H4 (cell line): ENCODE measurements at places on chromosomes 5 and 9. TPM values are rescaled to one million over a fixed set of nuclear protein-coding genes. Genes with fewer than 3 reads are reported as not detected.

Gene LAMC3
- 0.49 and 0.60 TPM in 2 replicates for total RNA-seq

Gene LCN1
- total RNA-seq, result not detected in 2 replicates

Gene BTNL8
- total RNA-seq, result not detected in 2 replicates

Gene NR5A1
- not detected in 2 replicates for total RNA-seq

Gene MYORG
- total RNA-seq, result 1.9 and 2.7 TPM in 2 replicates

Gene TMEM167A
- 175 and 177 TPM in 2 replicates for total RNA-seq

Gene CAMK2A
- total RNA-seq, result 0.02 TPM in 1 of 2 replicates, not detected in the other

Gene WNK2
- 0.02 TPM in 1 of 2 replicates, not detected in the other for total RNA-seq

Gene PCSK5
- 2.4 TPM in 2 replicates for total RNA-seq

Gene EQTN
- not detected in 2 replicates for total RNA-seq

DNA sequence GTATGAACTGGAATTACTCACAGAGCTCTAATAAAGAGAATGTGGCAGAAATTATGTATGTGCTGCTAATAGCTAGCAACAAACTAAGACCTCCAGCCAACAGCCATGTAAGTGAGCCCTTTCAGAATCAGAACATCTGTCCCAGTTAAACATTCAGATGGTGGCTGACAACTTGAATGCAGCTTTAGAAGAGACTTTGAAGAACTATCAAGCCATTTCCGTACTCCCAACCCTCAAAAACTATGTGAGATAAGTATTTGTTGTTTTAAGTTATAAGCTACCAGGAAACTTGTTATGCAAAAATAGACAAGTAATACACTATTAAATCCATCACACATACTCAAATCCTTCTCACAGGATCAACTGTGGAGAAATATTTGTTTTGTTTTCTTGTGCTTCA, 205.2 kb upstream of the EDIL3 start:
- no peak for DNase-seq

GRCh38 chr5:129903466-129904101, 681 bp upstream of the CHSY3 start:
- no peak for DNase-seq

GRCh38 chr9:87686520-87687090, 39.3 kb upstream of the CTSL start:
- DNase-seq, result no peak

- no peak for DNase-seq
Measured at GRCh38 chr5:112870966-112871365, 9.9 kb downstream of the SRP19 start.

- DNase-seq, result no peak
Measured at GRCh38 chr9:22383718-22384117, 62.9 kb upstream of the DMRTA1 start.

DNA sequence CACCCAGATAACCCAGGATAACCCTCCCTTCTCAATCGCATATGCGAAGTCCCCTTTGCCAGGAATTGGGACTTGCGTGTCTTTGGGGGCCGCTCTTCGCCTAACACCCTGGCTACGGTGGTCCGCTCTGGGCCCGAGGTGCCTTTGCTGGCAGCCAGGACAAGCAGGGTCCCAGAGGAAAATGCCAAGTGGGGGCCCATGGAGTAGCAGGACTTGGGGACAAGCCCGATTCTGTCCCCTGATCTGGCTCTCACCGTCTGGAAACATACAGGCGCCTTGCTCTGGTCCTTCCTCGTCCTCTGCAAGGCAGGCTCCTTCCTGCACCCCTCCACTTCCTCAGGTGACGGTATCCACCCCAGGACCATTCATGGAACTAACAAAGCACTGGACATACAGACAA, 78.1 kb upstream of the UNC5A start:
- no peak for DNase-seq

- DNase-seq, result peak; percentile 84
Measured at GRCh38 chr5:178236679-178237078, 4.1 kb upstream of the PHYKPL start.

GRCh38 chr5:32499261-32499660, 54.7 kb upstream of the ZFR start:
- DNase-seq, result no peak
